ENCODE measurements at places on chromosomes 7 and 10.

- DNase-seq: no peak
Measured at GRCh38 chr7:95482424-95482823, 3.3 kb upstream of the ASB4 start.

GRCh38 chr7:40826411-40827221 lies 691.8 kb downstream of the SUGCT start:
- peak; percentile 9 for DNase-seq

- DNase-seq: no peak
Measured at GRCh38 chr10:77120666-77121376, 516.8 kb downstream of the KCNMA1 start.

DNA sequence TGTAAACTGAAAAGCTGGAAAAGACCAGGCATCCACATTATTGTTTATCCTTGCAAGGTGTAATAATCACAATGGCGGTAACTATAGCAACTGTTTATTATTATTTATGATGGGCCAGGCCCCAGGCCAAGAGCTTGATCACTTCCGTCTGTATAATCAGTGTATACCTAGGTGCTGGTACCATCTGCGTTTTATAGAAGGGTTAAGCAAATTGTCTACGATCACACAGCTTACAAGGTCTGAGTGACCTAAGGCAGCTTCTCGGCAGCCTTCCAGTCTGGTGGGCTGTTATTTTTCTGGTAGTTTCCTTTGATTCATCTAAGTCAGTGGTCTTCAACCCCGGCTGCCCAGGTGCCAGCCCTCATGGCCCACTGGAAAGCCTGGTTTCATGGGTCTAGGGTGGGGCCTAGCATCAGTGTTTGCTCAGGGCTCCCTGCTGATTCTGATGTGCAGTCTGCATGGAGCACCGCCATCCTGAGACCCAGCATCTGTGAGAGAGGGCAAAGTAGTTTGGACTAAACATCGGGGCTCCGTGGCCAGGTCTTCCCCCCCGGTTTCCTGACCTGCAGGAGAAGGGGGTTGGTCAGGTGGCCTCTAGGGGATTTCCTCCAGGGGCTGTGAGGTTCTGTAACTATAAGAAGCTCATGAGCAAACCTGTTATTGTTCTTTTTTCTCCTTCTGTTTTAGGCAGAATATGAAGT lies 146.4 kb downstream of the RGS10 start:
- no peak for DNase-seq

DNA sequence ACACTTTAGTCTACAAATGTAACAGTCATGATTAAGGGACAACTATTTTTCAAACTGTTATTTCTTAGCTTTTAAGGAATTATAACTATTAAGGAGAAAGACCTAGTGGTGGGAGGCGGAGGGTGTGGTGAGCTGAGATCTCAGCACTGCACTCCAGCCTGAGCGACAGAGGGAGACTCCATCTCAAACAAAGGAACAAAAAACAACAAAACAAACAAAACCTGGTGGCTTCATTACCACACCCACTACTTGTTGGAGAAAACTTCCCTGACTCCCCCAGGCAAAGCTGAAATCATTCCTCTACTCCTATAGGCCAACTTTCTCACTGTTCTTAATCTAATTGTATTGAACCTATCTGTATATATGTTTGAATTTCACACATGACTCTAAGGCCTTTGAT lies 3.2 kb downstream of the POLR1F start:
- no peak for DNase-seq

DNA sequence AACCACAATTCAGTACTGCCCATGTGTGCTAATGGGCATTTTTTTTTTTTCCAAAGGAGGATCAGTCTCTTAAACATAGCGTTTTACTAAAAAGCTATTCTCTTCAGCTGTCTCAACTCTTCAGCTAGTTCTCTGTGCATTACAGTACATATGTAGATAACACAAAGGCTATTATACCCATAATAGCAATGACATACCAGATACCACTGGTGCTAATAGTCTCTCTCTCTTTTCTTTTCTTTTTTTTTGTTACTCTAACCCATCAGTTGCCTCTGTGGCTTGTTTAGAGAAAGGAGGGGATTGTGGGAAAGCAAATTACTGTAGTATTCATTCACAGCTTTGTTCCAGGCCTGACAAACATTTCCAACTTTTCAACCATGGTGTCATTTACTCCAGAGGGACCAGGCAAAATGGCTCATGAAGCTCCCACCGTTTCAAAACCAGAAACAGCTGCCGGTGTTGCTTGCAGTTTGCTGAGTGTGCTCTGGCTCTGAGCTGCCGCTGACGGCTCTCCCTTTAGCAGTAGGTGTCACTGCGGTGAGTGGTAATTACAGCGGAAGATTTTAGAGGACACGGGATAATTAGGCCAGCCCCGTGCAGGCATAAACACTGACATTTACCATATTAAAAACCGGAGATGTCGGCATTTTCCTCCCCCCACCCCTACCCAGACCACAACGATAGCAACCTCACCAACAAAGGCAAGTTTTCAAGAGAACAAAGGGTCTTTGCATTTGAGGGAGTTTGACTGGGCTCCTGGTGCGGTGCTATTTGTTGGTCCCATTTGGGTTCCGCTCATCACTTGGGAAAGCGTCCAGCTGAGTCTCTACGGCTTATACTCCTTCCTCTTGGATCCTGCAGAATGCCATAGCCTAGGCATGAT lies 1005.5 kb downstream of the KCNMA1 start:
- peak; percentile 69 for DNase-seq

- DNase-seq: no peak
Measured at GRCh38 chr7:44386139-44386913, 60.9 kb upstream of the CAMK2B start.

GRCh38 chr10:79221110-79222051 lies 125.9 kb upstream of the PPIF start:
- DNase-seq: peak; percentile 94

DNA sequence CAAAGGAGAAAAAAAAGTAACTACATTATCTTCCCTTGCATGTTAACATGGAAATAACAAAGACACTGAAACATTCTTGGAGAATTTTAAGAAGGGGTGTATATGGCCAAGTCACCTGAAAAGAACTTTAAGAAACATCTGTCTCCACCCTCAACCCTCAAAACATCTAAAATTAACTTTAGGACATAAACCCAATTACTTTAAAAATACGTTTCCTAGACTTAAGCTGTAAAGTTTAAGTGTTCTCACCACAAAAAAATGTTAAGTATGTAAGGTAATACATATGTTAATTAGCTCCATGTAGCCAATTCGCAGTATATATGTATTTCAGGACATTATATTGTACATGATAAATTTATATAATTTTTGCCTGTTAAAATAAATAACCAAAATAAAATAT lies 71.1 kb upstream of the GLCCI1 start:
- DNase-seq: no peak

Data from retina (tissue), 1 donor.